ENCODE measurements at places on chromosomes 2 and 18.
A peak's percentile ranks its signal among the peaks of the same experiment; 100 is the strongest.

DNA sequence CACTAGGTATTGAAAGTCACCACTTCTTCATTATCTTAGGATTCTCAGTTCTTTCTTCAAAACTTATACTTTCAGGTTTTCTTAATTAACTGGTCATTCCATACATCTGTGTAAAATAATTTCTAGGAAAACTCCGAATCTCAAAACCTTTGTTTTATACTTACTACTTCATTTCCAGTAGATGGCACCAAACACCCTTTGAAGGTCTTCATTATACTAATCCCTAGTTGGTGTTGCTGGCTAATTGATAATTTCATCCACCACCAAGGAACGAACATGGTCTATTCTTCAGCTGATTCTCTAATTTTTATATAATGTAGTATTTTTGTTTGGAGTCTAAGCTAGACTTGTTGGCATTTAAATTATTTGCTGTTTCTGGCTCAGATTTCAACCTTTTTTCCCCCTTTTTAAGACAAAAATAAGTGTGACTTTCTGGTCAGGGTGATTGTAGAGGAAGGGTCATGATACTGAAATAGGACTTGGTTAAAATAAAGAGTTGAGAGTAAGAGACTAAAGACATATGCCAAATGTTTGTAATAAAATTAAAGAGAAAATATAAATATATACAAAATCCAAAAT lies 2.8 kb upstream of the MXD1 start:
- no peak for DNase-seq

DNA sequence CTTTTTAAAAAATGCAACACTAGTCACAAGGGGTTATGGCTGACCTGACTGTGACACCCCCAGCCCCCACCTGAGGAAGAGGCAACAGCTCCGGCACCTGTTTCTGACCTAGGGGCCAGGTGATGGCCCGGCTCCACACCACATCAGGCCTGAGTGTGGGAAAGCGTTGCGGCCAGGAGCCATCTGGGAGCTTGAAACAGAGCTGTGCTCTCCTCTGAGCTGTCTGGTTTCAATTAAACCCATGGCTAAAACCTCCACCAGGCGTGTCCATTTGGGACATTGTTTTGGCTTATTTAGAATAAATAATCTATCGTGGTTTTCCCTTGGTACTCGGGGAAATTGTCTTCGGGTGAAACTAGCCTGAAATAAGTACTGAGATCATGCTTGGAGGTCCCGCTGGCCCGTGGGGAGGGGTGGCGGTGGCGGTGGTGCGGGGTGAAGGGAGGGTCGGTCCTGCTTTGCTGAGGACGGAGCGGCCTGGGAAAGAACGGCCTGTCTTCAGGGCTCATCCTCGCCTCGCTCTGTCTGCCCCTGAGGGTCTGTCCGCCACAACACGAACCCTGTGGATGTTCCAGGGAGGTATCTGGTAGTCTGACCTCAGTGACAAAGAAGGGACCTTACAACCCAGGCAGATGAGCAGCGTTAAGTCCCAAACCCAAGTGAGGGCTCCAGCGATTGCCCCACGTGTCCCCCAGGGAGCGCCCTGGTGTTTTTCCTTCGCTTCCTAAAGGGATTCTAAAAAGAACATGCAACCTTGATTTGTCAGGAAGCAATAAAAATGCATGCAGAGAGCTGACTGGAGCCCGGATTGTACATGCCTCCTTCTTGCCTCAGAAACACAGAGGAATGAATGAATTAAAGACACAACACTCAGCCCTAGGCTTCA lies 58.7 kb downstream of the IL1RL2 start:
- DNase-seq: no peak

GRCh38 chr2:65050931-65051330 lies 5.3 kb upstream of the CEP68 start:
- no peak for DNase-seq

DNA sequence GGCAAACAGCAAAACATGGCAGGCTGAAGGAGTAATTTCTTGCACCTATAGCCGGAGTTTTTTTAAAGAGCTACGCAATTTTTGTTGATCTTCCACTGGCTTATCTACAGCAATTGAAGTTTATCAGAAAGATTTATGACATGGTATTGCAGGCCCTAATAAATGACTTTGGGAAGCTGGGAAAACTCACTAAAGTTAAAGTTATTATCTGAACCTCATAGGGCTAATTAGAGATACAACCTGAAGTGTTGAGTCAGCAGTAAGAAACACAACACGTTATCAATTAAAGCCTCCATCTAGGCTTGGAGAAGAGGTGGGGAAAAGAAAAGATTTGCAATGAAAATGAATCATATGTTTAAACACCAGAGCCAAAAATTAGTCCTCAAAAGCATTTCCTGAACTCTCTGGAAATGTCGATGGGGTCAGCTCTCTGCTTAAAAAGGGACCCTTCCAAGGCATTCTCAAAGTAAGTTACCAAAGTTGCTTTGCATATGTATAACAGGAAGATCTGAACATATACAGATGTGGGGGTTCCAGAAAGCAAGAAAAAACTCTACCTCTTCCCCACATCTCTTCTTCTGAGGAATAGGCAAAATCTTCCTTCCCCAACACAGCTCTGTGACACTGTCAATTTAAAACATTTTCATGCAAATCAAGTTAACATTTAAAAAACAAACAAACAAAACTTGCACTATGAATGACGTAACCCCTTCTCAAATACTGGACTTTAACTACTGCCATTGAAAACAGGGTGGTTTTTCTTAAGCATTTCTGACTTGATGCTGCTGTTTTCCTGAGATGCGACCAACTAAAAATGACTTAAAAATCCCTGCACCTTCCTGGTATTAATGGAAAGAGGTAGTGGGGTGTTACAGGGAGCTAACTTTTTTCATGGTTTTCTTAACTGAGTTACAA lies 915.6 kb downstream of the NRXN1 start:
- DNase-seq: no peak

- DNase-seq: no peak
Measured at GRCh38 chr2:18825838-18826237, 236.5 kb upstream of the NT5C1B start.

- DNase-seq: no peak
Measured at GRCh38 chr2:46268196-46268595, 29.0 kb upstream of the EPAS1 start.

- DNase-seq: no peak
Measured at GRCh38 chr2:238127165-238128060, 11.1 kb upstream of the KLHL30 start.

DNA sequence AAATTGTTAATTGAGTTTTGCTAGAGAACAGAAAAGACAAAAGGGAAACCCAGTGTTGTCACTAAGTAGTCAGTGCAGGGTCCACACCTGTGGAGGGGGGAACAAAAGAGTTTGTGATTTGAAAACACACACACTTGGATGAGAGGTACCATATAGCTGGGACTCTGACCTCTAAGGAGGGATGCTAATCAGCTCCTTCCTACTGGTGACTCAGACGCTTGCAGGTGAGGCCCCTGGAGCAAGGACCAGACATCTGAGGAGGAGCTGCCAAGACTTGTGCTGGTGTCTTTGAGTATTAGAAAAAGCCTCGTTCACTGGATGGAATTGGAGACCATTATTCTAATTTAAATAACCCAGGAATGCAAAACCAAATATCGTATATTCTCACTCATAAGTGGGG lies 146.4 kb upstream of the MAP2 start:
- no peak for DNase-seq

DNA sequence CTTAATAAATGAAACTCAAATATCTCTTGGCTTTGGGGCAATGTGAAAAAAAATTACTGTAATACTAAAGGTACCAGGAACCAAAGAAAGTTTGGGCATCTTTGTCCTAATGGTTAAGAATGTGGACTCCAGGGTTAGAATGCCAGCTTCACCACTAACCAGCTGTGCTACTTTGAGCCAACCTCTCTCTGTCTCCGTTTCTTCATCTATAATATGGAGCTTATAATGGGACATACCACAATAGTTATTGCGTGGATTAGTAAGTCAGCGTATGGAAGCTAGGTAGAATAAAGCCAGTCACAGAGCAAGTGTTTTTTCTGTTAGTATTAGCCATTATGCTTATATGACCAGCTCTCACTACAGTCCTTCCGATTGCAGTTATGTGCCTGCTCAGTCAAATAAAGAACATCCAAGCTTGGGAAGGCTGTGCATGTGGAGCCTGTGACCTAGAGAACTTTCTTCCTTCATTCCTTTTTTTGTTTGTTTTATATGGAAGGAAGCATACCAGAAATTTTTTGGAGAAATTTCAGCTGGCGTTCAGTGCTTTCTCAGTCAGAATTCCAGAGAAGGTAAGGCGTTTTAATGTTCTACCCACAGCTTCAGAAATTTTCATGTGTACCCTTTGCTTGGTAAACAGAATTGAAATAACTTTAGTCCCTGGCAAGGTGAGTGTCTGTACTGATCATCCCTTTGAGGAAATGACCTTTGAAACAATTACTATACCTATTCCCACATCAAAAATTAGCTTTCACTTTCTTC lies 114.0 kb upstream of the RND3 start:
- no peak for DNase-seq

DNA sequence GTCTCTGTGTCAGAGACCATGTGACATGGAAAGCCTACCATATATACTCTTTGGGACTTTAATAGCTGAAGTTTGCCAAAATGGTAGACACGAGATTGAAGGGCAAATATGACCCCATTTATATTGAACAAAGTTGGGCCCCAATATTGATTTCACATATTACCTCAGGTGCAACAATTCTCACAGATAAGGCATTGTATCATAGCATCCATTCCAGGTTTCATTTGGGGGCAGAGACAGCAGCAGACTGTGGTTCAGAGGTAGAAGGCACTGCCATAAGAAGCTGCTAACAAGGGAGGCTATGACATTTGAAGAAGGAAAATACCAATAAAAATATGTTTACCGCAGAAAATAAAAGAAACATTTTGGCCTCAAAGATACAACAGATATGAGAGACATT lies 419.2 kb downstream of the LRRTM4 start:
- no peak for DNase-seq

DNA sequence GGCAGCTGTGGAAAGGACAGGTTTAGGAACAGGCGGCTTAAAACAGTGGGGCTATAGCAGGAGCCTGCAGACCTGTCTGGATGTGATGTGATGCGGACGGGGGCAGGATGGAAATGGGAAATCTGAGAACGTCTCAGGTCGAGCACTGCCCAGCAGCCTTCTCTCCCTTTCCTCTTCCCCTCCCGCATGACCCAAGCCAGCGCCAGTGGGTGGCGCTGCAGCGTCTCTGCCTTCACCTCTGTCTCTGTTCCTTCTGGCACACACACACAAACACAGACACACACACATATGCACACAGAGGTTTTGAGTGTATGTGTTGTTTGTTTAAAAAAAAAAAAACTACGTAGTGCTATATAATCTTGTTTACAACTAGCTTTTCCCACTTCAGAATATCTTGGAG lies 82.0 kb upstream of the SLC66A3 start:
- DNase-seq: peak; percentile 4

GRCh38 chr2:64420677-64421076 lies 33.3 kb upstream of the LGALSL start:
- no peak for DNase-seq

- peak; percentile 29 for DNase-seq
Measured at GRCh38 chr2:1886405-1886992, 142.2 kb upstream of the PXDN start.

- DNase-seq: no peak
Measured at GRCh38 chr18:65527879-65528633, 222.8 kb upstream of the CDH7 start.

- no peak for DNase-seq
Measured at GRCh38 chr18:73040247-73040646, 172.5 kb upstream of the NETO1 start.

DNA sequence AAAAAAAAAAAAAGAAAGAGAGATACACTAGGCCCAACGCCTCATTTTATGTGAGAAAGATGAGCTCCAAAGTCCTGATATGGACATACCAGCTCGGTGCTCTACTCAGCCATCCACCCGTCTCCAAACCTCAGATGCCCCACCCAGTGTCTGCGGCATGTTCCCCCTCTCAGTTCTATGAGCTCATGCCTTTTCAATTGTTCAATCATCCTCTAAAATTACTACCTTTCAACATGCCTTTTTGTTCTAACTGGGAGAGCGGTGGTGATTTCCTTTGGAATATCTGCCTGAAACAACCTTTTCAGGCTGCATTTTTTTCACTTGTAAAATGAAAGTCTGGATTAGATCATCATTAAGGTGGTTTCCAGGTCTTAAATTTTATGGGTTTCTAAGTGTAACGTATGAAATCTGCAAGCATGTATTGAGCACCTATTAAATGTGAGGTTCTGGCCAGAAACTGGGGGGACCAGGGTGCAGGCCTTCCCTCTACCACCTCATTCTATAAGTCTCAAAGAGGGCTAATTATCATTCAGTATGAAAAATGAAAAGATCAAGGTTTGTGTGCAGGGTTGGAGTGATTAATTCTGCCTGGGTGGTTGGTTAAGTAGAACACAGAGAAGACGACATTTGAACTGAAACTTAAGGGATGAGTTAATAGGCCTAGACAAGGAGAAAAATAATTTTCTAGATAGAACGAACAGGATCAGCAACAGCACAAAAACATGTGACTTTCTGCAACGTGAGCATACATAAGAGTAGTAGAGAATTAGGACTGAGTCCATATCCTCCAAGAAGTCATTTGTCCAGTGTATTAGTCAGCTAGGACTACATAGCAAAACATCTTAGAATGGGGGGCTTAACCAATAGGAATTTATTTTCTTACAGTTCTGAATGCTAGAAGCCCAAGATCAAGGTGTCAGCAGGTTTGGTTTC lies 87.4 kb upstream of the GLS start:
- no peak for DNase-seq

- no peak for DNase-seq
Measured at GRCh38 chr2:18378020-18378653, 182.3 kb downstream of the RDH14 start.

DNA sequence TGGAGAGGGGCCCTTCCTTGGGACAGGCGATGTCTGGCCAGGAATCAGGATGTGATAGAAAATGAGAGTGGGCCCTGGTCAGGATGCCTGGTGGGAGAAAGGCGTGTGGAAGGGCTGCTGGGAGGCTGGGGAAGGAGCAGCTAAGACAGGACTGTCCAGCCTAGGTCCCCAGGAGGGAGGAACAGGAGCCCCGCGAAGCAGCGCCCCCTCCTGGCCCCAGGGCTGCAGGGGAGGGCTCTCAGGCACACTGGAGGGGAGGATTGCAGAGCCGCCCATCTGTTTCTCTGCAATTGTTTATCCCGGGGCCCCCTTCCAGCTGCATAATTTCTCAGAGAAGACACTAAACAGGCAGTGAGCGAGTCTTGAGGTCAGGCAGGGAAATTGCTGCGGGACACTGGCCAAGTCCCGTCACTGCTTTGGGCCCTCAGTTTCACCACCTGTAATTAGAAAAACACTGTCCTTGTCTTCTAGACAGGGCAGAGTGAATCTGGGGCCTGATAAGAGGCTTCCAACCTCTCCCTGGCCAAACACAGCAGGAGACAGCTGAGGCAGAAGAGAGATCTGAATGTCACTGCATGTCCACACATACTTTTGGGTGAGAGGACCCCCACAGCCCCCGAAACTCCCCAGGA lies 3.9 kb upstream of the NPPC start:
- no peak for DNase-seq

- no peak for DNase-seq
Measured at GRCh38 chr2:8546612-8547283, 135.1 kb upstream of the ID2 start.

Data from retinal pigment epithelial cell (primary cell).